ENCODE measurements at places on chromosomes 2 and 18. TPM values are rescaled to one million over a fixed set of nuclear protein-coding genes. Genes with fewer than 3 reads are reported as not detected.

Gene COX5B
- 656 TPM for polyA plus RNA-seq

Gene FKBP1B
- polyA plus RNA-seq, result 7.6 TPM

Gene PLB1
- polyA plus RNA-seq, result 1.3 TPM

Gene VIL1
- polyA plus RNA-seq, result 0.02 TPM

Gene CPO
- 0.15 TPM for polyA plus RNA-seq

Gene CNRIP1
- polyA plus RNA-seq, result 3.8 TPM

Gene FOXD4L1
- 0.02 TPM for polyA plus RNA-seq

Gene PRSS56
- not detected for polyA plus RNA-seq

Gene PELI1
- polyA plus RNA-seq, result 31.7 TPM
